ENCODE measurements at places on chromosomes 5 and 9. TPM values are rescaled to one million over a fixed set of nuclear protein-coding genes. Genes with fewer than 3 reads are reported as not detected.
A peak's percentile ranks its signal among the peaks of the same experiment; 100 is the strongest.

- no peaks in the 10 kb centered on the region for H3K4me1 ChIP-seq
- H3K36me3 ChIP-seq = no peaks in the 10 kb centered on the region
- peaks cover 19% of the 10 kb centered on the region for H3K27me3 ChIP-seq
- no peak for DNase-seq
Observed at GRCh38 chr9:124077915-124078572, 66.5 kb downstream of the LHX2 start.

- peaks cover 3% of the 10 kb centered on the region for H3K27me3 ChIP-seq
- no peak overlapping the region for H3K27ac ChIP-seq
- H3K4me1 ChIP-seq = no peaks in the 10 kb centered on the region
- H3K4me3 ChIP-seq = no peak overlapping the region
Observed at GRCh38 chr5:10994091-10994986, 233.3 kb upstream of the DAP start.

GRCh38 chr5:141519605-141520565, 31.0 kb downstream of the PCDHGC5 start:
- H3K4me3 ChIP-seq = no peak overlapping the region
- H3K4me1 ChIP-seq = peaks cover 32% of the 10 kb centered on the region
- H3K36me3 ChIP-seq = peaks cover 45% of the 10 kb centered on the region
- H3K27me3 ChIP-seq = no peaks in the 10 kb centered on the region
- no peak for DNase-seq
- H3K27ac ChIP-seq = no peak overlapping the region

- no peak overlapping the region for H3K27ac ChIP-seq
- no peak for DNase-seq
- H3K4me3 ChIP-seq = no peak overlapping the region
- peaks cover 6% of the 10 kb centered on the region for H3K27me3 ChIP-seq
- H3K4me1 ChIP-seq = no peaks in the 10 kb centered on the region
Observed at GRCh38 chr5:88948746-88949600, 66.0 kb upstream of the MEF2C start.

ENC1 gene
- total RNA-seq = 0.86 TPM

- DNase-seq = peak; percentile 37
- peak overlapping the region; percentile 92 for H3K4me3 ChIP-seq
- H3K4me1 ChIP-seq = peaks cover 80% of the 10 kb centered on the region
- peaks cover 97% of the 10 kb centered on the region for H3K36me3 ChIP-seq
- H3K27ac ChIP-seq = peak overlapping the region; percentile 98
Observed at GRCh38 chr9:120921661-120922181, 4.9 kb downstream of the TRAF1 start.

HARS2 gene
- total RNA-seq = 27.4 TPM

PCDHGB3 gene
- total RNA-seq = 0.07 TPM

TMEM252 gene
- not detected for total RNA-seq

C8G gene
- not detected for total RNA-seq

ABHD17B gene
- total RNA-seq = 11.1 TPM

GRCh38 chr9:116465576-116466270, 221.4 kb upstream of the TRIM32 start:
- H3K27ac ChIP-seq = no peak overlapping the region
- H3K4me1 ChIP-seq = no peaks in the 10 kb centered on the region
- H3K36me3 ChIP-seq = peaks cover 4% of the 10 kb centered on the region
- H3K27me3 ChIP-seq = no peaks in the 10 kb centered on the region
- H3K4me3 ChIP-seq = no peak overlapping the region

DNA sequence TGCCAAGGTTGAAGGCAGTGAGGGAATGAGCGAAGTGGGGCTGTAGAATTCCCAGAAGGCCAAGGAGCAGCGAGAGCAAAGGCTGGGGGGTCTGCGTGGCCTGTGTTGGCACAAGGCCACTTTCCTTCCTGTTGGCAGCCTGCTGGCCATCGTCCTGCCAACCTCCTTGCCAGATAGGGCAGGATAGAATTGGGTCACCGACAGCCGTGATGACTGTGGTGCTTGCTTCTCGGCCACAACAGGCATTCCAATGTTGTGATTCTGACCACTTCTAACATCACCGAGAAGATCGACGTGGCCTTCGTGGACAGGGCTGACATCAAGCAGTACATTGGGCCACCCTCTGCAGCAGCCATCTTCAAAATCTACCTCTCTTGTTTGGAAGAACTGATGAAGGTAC, 18.9 kb downstream of the TRIP13 start:
- no peak overlapping the region for H3K27ac ChIP-seq
- peaks cover 55% of the 10 kb centered on the region for H3K36me3 ChIP-seq
- H3K4me1 ChIP-seq = peaks cover 5% of the 10 kb centered on the region
- H3K4me3 ChIP-seq = no peak overlapping the region
- DNase-seq = no peak

ELOVL7 gene
- 0.31 TPM for total RNA-seq

ZNF608 gene
- total RNA-seq = not detected

DNA sequence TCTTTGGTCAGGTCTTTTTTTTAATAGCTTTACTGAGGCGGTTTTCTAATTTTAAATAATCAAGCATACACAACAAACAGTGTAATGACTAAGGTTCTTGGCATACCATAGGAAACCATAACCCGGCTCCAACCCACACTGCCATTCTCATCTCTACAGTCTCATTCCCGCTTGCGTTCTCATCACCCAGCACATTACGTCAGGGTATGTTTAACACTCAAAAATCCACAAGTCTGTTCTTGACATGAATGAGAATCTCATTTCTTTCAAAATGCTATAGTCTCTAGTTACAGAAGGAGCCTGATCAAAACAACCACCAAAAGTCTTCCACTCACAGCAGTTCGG, 505 bp downstream of the C5orf34 start:
- peak; percentile 68 for DNase-seq
- peaks cover 18% of the 10 kb centered on the region for H3K36me3 ChIP-seq
- peaks cover 25% of the 10 kb centered on the region for H3K4me1 ChIP-seq

GRCh38 chr9:2824564-2824963, 19.3 kb downstream of the PUM3 start:
- H3K27me3 ChIP-seq = no peaks in the 10 kb centered on the region
- H3K4me3 ChIP-seq = no peak overlapping the region
- H3K36me3 ChIP-seq = peaks cover 51% of the 10 kb centered on the region
- H3K4me1 ChIP-seq = no peaks in the 10 kb centered on the region
- DNase-seq = peak; percentile 24
- H3K27ac ChIP-seq = no peak overlapping the region

DNA sequence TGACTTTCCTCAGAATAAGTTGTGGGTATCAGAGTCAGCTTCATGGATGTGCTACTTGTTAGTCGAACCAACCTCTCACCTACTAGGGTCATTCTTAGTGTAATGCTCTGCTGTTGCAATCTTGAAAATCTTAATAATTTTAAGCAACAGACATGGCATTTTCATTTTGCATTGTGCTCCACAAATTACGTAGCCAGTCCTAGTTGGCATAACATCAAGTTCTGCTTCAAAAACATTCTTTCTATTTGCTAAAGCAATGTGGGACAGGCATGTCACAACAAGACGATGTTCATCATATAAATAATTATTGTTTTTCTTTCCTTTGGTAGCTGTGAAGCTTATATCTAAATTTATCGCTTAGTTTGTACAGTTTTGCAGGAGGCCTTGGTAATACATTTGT, 39.3 kb upstream of the CDH12 start:
- no peak for DNase-seq
- no peak overlapping the region for H3K4me3 ChIP-seq
- H3K4me1 ChIP-seq = no peaks in the 10 kb centered on the region
- no peaks in the 10 kb centered on the region for H3K36me3 ChIP-seq

DNA sequence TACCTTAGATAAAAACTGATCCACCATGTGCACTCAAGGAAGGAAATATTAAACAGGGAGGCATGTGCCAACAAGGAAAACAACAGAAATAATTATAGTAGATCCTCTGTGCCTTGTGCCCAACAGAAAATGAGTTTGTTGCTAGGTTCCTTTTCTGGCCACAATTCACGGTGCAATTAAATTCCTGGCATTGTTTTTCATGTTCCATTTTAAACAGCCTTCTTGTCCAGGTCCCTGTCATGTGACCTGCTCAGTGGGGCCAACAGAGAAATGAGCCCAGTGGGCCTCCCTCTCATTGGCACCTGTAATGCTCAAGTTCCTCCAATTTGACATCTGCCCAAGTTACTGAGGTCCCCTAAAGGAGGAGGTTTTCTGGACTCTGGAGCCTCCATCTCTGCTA, 56.5 kb downstream of the SPOCK1 start:
- H3K27me3 ChIP-seq = peaks cover 6% of the 10 kb centered on the region
- no peaks in the 10 kb centered on the region for H3K4me1 ChIP-seq
- H3K27ac ChIP-seq = no peak overlapping the region
- DNase-seq = no peak

THOC3 gene
- 153 TPM for total RNA-seq

- H3K36me3 ChIP-seq = no peaks in the 10 kb centered on the region
- no peaks in the 10 kb centered on the region for H3K4me1 ChIP-seq
- no peak overlapping the region for H3K27ac ChIP-seq
- H3K27me3 ChIP-seq = no peaks in the 10 kb centered on the region
- no peak for DNase-seq
- no peak overlapping the region for H3K4me3 ChIP-seq
Observed at GRCh38 chr5:124480022-124480421, 266.4 kb downstream of the ZNF608 start.

- H3K27ac ChIP-seq = no peak overlapping the region
- H3K4me1 ChIP-seq = peaks cover 15% of the 10 kb centered on the region
- no peaks in the 10 kb centered on the region for H3K36me3 ChIP-seq
- H3K27me3 ChIP-seq = no peaks in the 10 kb centered on the region
- DNase-seq = peak; percentile 70
Observed at GRCh38 chr9:133023117-133023890, 7.5 kb upstream of the GTF3C5 start.

DNA sequence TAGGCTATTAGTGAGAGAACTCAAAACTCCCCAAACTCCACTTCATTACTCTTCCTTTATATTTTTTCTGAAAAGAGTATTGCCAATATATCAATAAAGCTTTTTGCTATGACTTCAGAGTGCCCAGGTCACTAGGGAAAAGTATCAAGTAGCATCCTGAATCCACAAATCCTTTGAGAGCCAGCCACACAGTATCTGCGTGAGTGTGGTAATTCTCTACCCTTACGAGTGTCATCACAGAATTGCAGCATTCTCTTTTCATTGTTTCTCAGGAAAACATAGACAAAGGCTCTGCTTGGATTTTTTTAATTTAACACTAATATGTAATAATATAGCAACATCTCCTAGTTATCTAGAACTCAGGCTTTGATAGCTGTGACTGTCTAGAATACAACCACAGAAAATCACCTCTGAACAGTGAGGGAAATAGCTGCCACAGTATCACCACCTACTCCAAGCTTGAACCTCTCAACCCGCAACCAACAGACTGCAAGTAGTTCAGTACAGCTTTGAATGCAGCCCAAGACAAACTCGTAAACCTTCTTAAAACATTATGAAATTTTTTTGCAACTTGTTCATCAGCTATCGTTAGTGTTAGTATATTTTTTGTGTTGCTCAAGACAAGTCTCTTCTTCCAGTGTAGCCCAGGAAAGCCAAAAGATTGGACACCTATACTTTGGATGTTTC, 79.3 kb upstream of the CCDC152 start:
- H3K27ac ChIP-seq = no peak overlapping the region
- no peak for DNase-seq
- H3K4me1 ChIP-seq = no peaks in the 10 kb centered on the region
- no peaks in the 10 kb centered on the region for H3K27me3 ChIP-seq

- no peak overlapping the region for H3K4me3 ChIP-seq
- H3K4me1 ChIP-seq = no peaks in the 10 kb centered on the region
- H3K36me3 ChIP-seq = no peaks in the 10 kb centered on the region
- H3K27ac ChIP-seq = no peak overlapping the region
- H3K27me3 ChIP-seq = no peaks in the 10 kb centered on the region
Observed at GRCh38 chr5:146066968-146067367, 38.4 kb downstream of the PLAC8L1 start.

GRCh38 chr5:40879163-40879942, 29.9 kb upstream of the C7 start:
- peaks cover 4% of the 10 kb centered on the region for H3K4me1 ChIP-seq
- H3K27ac ChIP-seq = no peak overlapping the region
- no peaks in the 10 kb centered on the region for H3K27me3 ChIP-seq
- H3K36me3 ChIP-seq = no peaks in the 10 kb centered on the region

DNA sequence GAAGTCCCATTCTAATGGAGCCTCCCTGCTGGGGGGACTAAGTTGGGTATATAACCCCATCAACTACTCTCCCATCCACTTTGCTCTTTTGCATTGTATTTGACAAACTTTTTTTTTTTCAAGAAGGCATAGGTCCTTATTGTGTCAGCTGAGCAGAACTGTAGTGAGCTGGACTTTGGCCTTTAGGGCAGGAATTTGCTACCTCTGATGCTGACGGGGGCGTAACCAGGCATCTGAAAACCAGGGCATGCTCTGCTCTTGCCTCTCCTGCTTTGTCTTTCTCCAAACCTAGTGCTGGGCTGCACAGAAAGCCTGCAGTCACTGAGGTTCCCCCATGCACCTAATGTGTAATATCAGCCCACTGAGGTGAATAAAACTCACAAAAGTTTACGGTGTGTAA, 49.0 kb downstream of the MSX2 start:
- peaks cover 19% of the 10 kb centered on the region for H3K27me3 ChIP-seq
- no peaks in the 10 kb centered on the region for H3K4me1 ChIP-seq
- H3K27ac ChIP-seq = no peak overlapping the region
- no peak for DNase-seq

DNA sequence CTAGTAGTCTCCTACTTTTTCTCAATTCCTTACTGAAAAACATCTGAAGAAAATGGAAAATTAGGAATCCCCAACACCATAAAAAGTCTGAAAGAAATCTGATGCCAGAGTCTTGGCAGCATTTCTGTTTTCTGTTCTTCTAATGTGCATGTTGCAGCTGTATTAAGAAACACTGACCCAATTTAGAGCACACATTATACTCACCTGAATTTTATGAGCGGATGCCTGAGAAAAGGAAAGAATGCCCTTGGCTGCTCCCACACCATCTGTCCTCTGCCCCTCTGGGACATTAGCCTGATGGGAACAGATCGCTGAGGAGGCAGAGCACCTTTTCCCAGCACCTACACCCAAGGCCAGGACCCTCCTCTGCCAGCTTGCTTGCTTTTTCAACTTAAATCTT, 14.1 kb upstream of the ANP32B start:
- H3K36me3 ChIP-seq = no peaks in the 10 kb centered on the region
- DNase-seq = no peak
- H3K27ac ChIP-seq = no peak overlapping the region
- H3K4me3 ChIP-seq = no peak overlapping the region
- no peaks in the 10 kb centered on the region for H3K27me3 ChIP-seq

- H3K27me3 ChIP-seq = no peaks in the 10 kb centered on the region
- no peaks in the 10 kb centered on the region for H3K4me1 ChIP-seq
- no peak overlapping the region for H3K27ac ChIP-seq
- no peak overlapping the region for H3K4me3 ChIP-seq
- DNase-seq = no peak
- no peaks in the 10 kb centered on the region for H3K36me3 ChIP-seq
Observed at GRCh38 chr9:35854091-35854762, 16.0 kb downstream of the OR13J1 start.

CAVIN4 gene
- total RNA-seq = not detected

Data from activated naive CD4-positive, alpha-beta T cell treated with anti-CD3 and anti-CD28 coated beads for 36 hours (primary cell).